ENCODE measurements at places on chromosomes 6 and 20. TPM values are rescaled to one million over a fixed set of nuclear protein-coding genes. Genes with fewer than 3 reads are reported as not detected.

NTSR1 gene
- total RNA-seq = under 0.01 TPM

HCRTR2 gene
- total RNA-seq = not detected

OLIG3 gene
- not detected for total RNA-seq

RFX6 gene
- total RNA-seq = not detected

PROCR gene
- total RNA-seq = 46.0 TPM
